ENCODE measurements at places on chromosomes 16 and 17.

DNA sequence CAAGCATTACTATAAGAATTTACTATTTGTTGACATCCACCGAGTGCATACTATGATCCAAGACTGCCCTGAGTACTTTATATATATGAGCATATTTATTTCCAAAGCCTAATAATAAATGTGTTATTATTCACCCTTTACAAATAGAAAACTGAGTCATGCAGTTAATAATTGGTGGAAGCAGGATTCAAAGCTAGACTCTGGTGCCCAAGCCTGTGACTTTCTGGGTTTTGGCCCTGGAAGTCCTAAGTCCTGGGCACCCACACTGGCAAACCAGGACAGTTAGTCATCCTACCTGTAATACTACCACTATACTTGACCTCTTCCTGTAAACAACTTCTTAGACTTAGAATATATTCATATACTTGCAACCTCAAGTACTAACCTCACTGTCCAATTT is 257.4 kb upstream of the IRX5 start:
- no peak for DNase-seq

GRCh38 chr17:44749076-44749979 is 9.5 kb upstream of the ADAM11 start:
- DNase-seq, result no peak

DNA sequence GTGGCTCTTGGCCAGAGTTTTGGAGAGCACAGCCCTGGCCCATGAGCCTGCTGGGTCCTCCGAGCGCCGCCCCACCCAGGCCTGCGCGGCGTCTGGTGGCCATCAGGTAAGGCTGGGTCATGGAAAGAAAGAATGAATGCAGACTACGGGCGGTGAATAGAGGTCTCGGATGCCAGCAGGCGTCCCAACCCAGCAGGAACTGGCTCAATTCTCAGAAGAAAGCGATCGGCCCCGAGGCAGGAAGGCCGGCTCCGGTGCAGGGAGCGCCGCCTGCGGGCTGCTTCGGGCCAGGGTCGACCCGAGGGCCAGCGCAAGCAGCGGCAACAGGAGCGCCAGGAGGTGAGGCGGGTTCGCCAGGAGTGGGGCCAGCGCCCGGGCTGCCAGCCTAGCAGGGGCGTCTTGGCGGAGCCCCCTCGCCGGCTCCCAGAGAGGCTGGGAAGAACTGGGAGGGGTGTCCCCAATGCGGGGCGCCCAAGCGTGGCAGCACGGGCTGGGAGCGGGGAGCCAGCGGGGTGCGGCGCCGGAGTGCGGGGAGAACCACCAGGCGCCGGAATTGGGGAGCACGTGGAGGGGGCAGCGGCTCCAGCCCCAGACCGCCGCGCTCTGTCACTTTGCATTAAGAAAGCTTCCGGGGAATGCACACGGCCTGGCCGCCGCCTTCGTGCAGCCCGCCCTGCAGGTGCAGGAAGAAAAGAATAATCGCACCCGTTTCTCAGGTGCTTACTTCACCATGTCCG is 7.1 kb upstream of the TMC5 start:
- no peak for DNase-seq

- DNase-seq, result no peak
These were observed 355.3 kb downstream of the SOX9 start for GRCh38 chr17:72476134-72476533.

- no peak for DNase-seq
These were observed 2.1 kb downstream of the SSTR2 start for GRCh38 chr17:73166731-73167581.

DNA sequence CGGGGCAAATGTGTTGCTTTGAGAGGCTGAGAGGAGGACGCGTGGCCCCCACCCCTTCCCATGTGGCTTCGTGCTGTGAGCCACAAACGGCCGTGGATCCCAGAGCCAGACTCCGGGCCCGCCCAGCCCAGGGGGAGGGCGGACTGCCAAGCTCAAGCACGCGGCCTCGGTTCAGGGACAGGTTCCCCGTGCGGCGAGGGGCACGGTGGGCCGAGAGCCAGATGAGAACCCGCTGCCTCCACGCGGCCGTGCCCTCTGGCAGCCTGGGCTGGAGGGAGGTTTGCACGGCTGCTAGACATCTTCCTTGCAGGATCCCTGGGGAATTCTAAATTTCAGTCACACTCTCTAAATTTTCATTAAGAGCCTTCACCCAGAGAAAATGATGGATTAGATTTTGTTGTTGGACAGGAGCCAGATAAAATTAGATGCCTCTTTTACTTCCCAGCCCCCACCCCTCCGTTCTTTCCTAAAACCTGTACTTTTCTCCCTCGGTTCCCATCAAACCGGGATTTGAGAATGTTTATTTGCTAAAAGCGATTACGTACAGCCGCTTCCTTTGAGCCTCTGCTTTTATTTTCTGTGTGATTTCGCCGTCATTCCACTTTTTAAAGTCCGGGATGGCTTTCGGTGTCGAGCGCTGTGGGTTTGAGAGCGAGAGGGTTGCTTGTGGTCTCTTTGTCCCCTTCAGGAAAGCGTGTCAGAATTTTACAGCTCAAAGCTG is 25.0 kb upstream of the GNG13 start:
- no peak for DNase-seq

DNA sequence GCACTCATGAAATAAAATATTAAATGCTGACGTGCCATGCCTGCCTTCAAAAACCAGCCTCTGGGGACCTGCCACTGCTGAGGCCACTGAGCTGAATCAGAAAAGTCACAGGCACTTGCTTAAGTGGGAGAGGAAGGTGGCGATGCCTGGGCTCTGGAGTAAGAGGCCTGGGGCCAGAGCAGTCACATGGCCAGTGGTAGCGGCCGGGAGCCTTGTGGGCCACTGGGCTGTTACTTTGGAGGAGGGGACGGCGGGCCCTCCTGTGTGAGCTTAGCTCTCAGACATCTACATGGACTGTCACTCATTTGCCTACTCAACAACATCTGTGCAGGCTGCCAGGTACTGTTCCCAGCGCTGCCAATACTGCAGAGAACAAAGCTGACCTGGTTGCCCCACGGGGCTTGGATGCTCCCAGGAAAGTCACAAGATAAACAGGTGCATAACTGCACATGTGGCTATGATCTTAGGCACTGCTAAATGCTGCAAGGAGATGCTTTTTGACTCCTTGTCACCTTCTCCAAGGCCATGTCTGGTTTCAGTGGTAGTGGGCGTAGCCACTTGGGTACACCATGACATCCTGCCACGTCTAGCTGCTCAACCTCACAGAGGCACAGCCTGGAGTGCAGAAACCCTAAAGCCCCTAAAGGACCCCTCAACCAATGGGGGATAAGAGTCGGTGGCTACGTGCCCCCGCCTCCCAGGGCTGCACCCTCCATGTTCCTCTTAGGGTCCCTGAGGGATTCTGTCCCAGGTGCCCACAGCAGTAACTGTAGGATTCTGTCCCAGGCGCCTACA is 11.6 kb downstream of the COTL1 start:
- no peak for DNase-seq

- no peak for DNase-seq
These were observed 97.4 kb upstream of the CIBAR2 start for GRCh38 chr16:85209526-85210121.

DNA sequence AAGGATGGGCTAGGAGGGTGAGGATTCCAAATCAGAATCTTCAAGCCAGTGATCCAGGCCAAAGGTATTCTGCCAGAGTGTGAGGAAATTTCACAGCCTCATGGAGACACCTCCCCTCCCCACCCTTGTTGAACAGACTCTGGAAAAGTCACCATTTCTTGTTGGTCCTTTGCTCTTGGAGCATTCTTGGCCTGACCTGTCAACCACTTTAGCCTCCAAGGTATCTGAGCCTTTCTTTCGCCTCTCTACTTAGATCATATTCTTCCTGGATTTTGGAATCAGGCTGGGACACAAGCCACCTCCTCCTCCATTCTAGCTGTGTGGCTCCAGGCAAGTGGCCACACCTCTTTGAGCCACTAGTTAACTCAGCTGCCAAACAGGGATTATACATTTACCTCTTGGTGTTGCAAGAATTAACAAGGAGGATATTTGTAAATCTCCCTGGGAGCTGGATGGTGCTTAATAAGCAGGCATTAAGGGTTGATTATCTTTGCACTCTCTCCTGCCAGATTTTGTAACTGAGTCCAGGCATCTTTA is 193.5 kb downstream of the WWOX start:
- no peak for DNase-seq

DNA sequence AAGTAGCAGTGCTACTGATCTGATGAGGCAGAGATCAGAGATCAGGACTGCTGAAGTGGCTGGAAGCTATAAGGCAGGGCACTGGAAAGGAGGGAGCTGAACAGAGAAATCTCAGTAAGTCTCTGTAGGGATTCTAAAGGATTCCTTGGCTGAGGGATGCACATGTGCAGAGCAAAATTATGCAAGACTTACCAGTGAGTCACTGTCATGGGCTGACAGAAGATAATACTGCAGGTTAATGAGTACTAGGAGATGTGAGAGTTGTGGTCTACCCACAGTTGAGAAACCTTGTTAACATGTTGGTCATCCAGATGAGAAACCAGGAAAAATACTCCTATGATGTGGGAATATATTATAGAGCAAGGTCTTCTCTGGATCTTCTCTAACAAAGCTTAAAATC is 378.1 kb downstream of the HAPSTR1 start:
- DNase-seq, result no peak

- DNase-seq, result no peak
These were observed 5.7 kb downstream of the AIPL1 start for GRCh38 chr17:6429266-6429665.

DNA sequence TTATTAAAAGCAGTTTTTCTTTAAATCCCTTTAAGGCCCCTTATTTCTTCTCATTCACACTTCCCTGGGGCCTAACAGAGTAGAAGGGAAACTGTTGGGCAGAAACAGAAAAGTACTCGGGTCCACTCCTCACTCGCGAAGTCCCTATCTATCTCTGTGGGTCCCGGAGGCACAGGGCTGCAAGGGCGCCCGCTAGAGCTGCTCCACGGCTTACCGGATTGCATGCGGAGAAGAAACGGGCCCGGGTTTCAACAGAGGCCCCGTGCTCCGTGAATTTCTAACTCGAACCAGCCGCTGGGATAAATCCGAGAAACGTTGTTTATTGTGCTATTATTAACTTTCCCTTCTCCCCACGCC is 4.3 kb downstream of the CBLN1 start:
- no peak for DNase-seq

DNA sequence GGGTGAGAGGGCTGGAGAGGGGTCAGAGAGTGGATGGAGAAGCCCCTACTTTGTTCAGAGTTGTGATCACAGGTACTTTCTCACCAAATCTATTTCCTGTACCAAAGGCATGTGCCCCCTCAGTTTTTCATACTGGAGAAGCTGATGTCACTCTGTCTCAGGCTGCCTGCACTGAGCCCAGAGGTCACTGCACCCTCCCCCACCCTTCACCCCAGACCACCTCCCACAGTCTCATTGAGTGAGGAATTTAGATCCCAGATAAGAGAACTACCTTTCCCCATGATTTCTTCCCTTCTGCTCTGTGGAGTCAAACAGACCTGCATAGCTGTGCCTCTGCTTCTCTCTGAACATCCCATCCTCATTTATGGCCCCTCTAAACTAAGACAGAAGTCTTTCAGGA is 140.0 kb upstream of the IRX6 start:
- DNase-seq, result no peak

DNA sequence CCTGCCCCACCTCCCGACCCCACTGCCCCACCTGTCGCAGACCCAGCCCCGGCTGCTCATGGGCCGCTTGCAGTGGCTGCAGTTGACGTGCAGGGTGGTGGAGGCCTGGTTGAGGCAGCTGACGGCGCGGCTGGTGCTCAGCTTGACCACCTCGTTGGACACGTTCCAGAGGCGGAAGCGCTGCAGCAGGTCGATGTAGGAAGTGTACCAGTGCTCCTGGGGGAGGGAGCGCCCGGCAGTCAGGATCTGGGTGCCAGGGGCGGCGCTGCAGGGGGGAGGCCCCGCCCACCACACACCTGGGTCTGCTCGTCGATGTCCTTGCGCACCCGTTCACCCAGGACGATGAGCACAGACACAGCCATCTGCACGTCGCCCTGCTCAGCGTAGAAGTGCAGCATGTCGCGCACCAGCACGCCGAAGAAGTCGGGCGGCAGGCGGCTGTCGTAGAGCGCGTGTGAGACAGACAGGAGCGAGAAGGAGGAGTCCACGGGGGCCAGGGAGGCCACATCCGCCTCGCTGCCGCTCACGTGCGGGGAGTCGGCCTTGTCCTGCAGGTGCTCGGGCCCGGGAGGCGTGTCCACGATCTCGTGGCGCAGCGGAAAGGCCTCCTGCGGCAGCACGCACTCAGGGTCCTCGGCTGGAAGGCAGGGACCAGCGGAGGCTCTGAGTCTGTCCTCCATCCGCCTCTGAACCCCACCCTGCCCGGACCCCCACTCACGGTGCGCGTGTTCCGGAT is 995 bp upstream of the JMJD8 start:
- DNase-seq, result no peak

DNA sequence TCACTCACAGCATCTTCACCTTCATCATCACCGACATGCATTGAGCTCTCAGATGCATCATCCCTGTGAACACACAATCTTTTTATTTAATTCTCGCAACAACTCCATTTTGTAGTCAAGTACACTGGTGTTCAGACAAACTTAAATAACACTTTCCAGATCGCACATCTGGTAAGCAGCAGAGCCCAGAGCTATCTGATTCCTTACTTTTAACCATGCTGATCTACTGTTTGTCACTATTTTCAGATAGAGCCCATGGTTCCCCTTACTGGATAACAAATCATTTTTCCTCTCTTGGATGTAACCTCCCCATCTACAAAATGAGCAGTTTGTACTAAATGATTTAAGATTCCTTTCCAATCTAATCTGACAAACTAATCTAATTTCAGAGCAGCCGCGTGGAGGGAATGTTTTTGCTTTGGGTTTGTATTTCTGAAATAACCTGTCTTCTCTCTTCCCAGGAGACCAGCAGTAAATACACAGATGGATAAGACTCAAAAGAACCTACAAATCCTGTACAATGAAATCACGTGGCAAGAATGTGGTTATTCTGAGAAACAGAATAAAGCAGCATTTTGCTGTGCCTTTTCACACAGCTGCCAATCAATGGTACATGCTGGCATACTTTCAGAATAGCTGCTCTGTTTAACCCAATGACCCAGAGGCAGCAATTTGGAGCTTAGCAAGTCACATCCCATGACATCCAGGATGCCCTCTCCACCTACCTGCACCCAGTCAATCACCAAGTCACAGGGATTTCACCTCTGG is 72.9 kb upstream of the CCL2 start:
- DNase-seq, result no peak

DNA sequence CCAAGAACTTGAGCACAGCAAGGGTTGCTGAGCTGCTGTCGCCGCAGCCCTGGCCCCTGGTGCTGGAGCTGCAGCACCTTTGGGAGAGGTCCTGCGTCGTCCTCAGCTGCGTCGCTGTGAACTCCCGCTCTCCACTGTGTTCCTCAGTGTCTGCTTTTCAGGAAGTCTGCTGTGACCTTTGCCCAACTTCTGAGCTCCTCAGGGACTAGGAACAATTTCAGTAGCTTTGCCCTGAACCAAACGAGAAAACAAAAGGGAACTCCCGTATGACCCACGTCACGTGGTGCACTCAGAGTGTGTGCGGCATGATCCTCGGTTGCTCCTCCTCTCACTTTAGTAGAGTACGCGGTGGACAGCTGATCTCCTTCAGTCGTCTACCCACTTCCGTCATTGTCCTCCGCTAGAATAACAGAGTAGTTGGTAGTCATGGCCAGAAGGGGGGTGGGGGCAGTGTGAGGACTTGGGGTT is 44.2 kb downstream of the WDR45B start:
- DNase-seq, result no peak

- no peak for DNase-seq
These were observed 2.0 kb downstream of the GSG1L start for GRCh38 chr16:28061352-28062101.

Data from stimulated activated CD8-positive, alpha-beta memory T cell treated with anti-CD3 and anti-CD28 coated beads, Interleukin-4, amount 100 ng/mL, for 4 hours (primary cell).